ENCODE measurements at places on chromosomes 6 and 20.

GRCh38 chr6:148984531-148985056 is 237.8 kb downstream of the UST start:
- DNase-seq: no peak

GRCh38 chr6:14412026-14412425 is 294.5 kb downstream of the CD83 start:
- no peak for DNase-seq

GRCh38 chr6:31450751-31451150 is 47.2 kb upstream of the MICB start:
- DNase-seq: peak; percentile 37

GRCh38 chr20:22001886-22002285 is 296.4 kb downstream of the PAX1 start:
- DNase-seq: no peak

GRCh38 chr6:73363537-73363875 is 1.0 kb downstream of the KHDC3L start:
- no peak for DNase-seq

- DNase-seq: no peak
Measured at GRCh38 chr6:117465691-117466090, 16.8 kb upstream of the DCBLD1 start.

DNA sequence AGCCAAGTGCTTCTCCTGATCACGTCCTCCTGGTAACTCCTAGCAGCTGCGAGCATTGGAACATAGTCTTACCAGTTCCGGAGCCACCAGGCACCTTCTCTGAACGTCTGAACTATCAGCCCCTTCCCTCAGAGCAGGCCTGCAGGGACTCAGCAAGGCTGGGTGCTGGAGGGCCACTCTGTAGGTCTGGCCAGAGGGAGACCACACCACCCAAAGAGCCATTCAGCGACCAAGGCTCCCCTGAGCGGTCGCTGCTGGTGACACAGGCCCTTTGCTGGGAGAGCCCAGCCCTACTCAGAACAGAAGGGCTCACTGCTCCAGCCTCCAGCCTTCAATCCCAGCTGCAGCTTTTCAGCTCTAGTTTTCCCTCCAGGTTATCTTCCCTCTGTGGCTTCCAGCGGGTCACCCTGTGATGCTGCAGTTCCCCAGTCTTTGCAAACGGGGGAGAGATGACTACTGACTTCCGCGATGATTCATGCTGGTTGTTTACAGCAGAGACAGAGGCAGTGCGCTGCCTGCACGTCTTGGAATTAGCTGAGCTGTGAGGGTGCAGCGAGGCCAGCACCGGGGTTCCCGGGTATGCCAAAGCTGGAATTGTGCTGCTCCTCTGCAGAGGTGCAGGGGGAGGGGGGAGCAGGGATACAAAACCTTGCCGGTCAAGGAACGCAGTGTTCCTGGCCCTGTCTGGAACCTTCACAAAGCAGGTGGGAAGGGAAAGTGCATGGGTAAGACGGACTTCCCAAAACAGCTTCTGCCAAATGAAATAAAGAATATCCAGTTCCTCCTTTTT is 161.4 kb downstream of the LY86 start:
- peak; percentile 81 for DNase-seq

GRCh38 chr20:12592756-12593155 is 416.0 kb upstream of the SPTLC3 start:
- DNase-seq: no peak

DNA sequence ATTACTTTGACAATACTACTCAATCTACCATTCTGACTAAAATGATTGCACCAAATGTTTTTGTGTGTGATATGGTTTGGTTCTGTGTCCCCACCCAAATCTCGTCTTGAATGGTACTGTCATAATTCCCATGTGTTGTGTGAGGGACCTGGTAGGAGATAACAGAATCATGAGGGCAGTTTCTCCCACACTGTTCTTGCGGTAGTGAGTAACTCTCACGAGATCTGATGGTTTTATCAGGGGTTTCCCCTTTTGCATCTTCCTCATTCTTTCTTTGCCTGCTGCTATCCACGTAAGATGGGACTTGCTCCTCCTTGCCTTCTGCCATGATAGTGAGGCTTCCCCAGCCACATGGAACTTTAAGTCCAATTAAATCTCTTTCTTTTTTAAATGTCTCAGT is 20.8 kb downstream of the SYCP2 start:
- peak; percentile 68 for DNase-seq

DNA sequence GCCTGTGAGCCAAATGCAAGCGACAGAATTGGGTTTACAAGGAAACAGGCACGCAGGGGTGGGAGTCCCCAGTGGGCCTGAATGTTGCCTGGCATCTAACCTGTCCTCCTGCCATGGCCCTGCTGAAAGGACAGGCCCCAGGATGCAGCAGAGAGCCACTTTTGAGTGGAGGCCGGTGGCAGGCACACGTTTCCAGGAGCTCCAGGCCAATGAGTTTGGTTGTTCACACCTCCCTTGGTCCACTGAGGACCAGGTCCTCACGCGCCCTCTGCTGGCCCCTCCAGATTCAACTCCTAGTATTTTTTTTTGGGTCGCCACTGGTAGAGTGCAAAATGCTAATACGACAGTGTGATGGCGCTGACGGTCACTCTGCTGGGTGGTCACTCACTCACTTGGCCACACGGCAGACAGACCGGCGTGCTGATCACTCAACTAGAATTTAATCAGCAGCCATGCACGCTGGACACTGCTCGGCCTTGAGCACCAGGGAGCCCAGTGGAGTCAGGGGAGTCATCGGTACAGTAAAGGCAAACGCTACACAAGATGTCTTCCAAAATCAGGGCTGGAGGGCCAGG is 81.7 kb upstream of the NFATC2 start:
- DNase-seq: peak; percentile 67

- no peak for DNase-seq
Measured at GRCh38 chr6:25229671-25230321, 49.4 kb upstream of the CARMIL1 start.

DNA sequence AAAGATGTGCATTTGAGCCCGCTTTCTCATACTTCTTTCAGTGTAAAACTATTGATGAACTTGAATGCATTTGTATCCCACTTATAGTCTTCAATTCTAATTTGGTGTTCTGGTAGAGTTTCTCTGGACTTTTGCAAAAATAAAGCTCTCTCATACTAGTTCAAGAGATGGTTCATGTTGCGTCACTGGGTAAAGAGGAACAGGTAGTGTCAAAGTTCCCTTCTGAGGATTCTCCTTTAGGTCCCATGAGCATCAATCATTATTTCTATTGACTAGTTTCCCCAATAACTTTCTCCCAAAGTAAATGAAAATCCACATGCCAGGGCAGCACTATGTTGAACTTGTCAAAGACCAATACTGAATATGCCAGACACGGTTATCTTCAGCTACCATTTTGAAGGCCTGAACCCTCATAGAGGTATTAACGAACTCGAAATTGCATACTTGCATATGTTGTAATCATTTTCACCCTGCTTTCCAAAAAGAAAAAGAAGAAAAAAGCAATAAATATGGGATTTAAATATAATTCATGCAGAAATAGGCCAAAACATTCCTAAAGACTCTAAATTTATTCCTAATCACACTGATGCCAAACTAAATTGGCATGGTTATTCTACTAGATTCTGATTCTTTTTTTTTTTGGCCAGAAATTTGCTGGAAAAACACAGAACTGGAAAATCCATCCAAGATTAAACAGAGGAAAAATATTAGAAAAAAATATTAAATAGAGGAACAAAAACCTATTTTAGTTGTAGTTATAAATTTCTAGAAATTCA is 84.5 kb downstream of the SGK1 start:
- DNase-seq: peak; percentile 80

GRCh38 chr6:106133040-106133439 is 46.9 kb downstream of the PRDM1 start:
- no peak for DNase-seq

GRCh38 chr6:163627274-163628062 is 212.9 kb downstream of the QKI start:
- DNase-seq: no peak

DNA sequence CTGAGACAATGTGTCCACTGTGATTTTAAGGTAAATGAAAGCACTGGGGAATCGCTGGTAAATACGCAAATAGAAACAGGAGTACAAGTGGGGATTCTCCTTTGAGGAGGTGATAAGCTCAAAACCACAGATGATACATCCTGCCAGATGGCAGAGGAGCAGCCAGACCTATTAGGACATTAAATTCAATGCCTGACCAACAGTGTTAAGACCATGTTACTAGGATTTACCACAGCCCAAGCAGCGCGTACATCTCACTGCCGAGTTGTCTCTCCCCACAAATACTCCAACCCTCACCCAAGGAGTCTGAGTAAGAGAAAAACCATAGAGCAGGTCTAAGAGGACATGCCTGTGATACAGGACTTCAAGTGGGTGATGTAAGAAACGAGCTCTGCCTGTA is 68.9 kb upstream of the TULP1 start:
- no peak for DNase-seq

GRCh38 chr20:56322681-56323080 is 36.1 kb upstream of the FAM210B start:
- DNase-seq: no peak

GRCh38 chr6:165098165-165098564 is 211.2 kb downstream of the C6orf118 start:
- no peak for DNase-seq

GRCh38 chr6:2640551-2640950 is 110.2 kb downstream of the MYLK4 start:
- DNase-seq: no peak

DNA sequence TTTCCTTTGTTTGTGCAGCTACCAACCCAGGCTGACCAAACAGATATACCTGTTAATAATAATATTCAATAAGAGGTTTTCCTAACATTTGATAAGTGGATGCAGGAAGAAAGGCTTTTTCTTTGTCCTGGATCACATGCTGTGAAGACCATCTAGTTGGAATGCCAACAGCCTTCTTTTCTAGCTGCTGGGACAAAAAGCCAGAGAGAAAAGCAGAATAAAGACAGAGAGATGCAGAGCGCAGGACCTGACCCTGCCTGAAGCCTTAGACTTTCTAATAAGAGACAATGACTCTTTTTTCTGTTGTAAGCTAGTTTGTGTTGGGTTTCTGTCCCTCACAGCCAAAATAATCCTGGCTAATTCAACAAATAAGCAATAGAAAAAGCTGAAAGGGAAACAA is 308.2 kb downstream of the PHF3 start:
- no peak for DNase-seq

GRCh38 chr6:97535800-97536199 is 252.8 kb upstream of the MMS22L start:
- no peak for DNase-seq

DNA sequence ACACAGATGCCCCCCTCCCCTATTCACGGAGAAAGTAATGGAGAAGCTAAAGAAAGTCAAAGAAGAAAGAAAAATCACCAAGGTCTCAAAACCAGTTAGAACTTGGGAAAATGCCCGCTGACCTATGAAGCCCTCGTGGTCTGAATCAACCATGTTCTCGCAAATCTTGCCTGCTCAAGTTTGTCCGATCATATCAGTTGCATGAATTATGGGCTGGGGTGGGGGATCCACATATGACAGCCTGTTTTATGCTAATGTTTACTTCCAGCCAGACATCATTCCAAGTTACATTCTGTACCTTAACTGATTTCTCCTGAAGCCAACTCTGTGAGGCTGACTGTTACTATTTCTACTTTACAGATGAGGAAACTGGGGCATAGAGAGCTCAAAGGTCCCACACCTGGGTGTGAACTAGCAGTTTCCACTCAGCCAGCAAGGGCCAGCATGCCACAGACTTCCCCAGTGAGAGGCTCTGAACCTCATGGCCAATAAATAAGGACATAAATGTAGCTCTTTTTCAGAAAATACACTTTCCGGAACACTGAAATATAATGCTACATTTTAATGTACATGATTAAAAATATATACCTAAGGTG is 2.1 kb downstream of the RNASET2 start:
- no peak for DNase-seq

DNA sequence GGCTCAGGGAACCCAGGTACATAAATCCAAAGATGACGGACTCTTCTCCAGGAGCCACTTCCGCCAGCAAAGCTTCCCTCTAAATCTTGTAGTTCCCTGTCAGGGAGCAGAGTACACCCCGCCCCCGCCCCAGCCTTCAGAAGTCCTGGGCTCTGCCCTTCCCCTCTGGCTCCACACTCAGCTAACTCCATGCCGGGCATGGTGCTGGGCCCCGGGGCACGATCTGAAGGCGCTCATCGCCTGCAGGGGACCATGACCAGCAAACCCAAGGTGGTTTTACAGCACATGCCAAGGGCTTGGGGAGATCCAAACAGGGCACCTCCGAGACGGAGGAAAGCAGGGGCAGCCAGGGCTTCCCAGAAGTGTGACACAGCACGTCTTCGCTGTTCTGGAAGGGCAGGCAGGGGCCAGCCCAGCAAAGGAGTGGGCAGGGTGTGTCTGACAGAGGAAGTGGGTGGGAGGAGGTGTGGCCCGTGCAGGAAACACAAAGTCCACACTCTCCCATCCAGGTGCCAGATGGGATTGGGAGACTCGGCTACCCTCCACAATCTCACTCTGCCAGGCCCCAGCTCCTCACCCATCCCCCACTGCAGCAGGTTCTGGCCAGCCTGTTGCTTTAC is 41.6 kb upstream of the SLC22A2 start:
- DNase-seq: no peak

Data from inflammatory macrophage treated with lipopolysaccharide for 1 hour (primary cell).